ENCODE measurements at places on chromosomes 4 and X. TPM values are rescaled to one million over a fixed set of nuclear protein-coding genes. Genes with fewer than 3 reads are reported as not detected.

Gene ARMCX2
- 87.7 TPM for polyA plus RNA-seq

GRCh38 chr4:168200685-168201084 lies 108.3 kb downstream of the ANXA10 start:
- DNase-seq: no peak

Gene FGD1
- 18.4 TPM for polyA plus RNA-seq

DNA sequence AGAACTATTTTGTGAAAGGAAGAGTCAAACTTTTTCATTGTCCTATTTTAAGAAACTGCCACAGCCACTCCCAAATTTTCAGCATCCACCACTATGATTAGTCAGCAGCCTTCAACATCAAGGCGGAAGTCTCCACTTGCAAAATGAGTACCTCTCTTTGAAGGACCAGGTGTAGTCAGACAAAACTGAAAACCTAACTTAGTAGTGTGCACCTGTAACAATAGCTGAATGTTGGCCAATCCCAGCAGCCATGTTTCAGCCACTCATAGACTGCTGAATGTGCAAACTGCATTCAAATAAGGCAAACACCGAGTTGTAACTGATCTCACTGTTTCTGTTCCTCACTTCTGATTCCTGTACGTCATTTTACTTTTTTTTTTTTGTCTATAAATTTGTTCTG lies 341.1 kb downstream of the IL15 start:
- no peak for DNase-seq

DNA sequence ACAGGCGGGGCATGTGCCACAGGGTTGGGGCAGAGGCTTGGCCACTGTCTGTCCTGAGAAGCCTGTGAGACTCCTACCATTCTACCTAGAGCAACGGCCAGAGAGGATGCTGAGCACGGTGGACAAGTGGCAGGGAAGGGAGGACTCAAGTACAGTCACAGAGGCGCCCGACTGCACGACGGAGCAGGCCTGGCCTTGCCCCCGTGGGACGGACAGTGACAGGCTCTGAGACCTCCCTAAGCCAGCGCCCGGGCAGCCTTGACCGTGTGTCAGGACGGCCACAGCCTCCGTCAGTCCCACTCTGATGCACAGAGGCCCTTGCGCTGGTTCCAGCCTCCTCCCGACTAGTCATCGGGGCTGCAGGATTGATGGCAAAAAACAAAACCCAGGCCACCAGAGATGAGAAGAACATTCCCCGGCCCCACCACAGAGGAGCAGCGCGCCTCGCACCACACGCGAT lies 36.7 kb upstream of the MXD4 start:
- no peak for DNase-seq

Gene WAS
- polyA plus RNA-seq: 2.6 TPM

GRCh38 chr4:147310312-147310711 lies 170.6 kb upstream of the EDNRA start:
- DNase-seq: no peak

DNA sequence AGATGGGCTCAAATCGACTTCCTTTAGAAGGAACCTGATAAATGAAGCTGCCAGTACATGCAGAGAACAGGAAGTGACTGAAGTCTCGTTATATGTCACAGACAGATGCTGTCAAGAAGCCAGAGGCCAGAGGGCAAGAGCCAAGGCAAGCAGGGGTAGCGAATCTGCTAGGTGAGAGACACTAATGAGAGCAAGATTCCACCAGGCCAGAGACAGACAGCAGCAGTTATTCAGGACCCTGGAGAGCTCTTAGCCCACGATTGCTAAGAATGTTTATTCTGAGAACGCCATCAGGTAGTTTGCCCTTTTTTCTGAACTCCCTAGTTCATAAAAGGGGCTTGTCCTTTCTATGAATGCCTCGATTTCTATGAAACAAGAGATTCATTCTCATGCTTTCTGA lies 73.7 kb downstream of the BEND2 start:
- peak; percentile 38 for DNase-seq

DNA sequence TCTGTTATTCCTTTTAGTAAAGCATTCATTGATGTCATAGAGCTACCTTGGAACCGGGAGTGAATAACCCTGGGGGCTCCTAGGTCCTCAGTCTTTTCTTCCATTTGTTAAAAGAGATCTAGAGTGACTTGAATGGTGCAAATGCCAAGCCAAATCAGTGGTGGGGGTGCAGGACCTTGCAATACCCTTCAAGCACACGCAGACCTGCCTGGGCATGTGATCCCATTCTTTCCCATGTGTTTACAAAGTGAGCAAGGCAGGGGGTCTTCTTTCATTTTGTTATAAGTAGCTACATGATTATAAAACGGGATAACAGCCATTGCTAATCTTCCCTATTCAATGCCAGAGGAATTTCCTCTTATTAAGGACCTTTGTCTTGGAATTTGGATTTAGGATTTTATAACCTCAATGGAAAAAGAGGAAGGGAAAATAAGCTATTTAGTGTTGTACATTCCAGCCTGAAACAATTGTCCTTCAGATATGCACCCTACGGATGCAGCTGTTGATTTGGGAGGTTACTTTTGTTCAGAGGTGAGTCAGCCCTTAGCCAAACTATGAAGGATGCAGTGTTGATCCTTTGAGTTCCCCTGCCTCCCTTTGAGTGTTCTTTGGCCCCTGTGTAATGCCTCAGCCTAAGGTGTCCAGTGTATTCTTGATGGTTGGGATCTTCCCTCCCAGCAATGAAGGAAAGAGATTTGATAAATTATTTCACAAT lies 623.8 kb upstream of the HTR2C start:
- DNase-seq: no peak

Gene TMSB15C
- polyA plus RNA-seq: 19.6 TPM

- DNase-seq: no peak
Measured at GRCh38 chrX:97215186-97215585, 331.5 kb downstream of the RPA4 start.

Gene SSX2B
- polyA plus RNA-seq: not detected

GRCh38 chr4:2183394-2183793 lies 58.5 kb downstream of the HAUS3 start:
- DNase-seq: no peak

DNA sequence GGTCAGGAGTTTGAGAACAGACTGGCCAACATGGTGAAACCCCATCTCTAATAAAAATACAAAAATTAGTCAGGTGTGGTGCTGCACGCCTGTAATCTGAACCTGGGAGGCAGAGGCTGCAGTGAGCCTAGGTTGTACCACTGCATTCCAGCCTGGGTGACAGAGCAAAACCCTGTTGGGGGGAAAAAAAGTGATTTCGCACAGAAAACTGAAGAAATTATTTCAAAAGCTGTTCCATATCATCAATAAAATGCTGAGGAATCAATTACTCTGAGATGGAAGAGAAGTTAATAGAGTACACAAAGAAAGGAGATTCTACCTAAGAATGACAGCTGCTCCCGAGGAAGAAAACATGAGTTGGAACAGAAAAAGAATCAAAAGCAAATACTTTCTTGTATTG lies 95.9 kb downstream of the PDGFC start:
- DNase-seq: no peak

DNA sequence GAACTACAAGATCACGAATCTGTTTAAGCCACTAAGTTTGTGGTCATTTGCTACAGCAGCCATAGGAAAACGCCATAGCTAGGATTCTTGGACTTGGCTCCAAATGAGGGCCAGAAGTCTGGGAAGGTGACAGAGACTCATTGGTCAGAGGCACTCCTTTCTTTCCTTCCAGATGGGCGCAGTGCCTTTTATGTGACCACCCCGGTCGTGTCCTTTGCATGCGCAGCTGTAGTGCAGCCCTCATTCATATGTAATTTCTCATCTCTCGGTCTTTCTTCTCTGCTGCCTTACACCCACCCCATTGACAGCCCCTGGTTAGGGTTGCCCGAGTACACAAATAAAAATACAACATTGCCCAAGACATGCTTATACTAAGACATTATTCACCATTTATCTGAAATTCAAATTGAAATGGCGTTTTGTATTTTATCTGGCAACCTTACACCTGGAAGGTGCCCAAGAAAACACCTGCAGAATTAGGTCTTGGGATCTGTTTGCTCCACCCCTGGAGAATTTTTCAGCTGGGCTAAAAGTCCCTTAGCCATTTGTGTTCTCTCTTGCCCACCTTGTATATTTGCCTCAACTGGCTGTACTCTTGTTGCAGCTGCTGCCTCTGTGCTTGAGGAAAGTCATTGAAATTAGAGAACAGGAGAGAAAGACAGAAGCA lies 21.9 kb downstream of the CCKAR start:
- DNase-seq: no peak

- no peak for DNase-seq
Measured at GRCh38 chr4:183078634-183079033, 20.4 kb upstream of the WWC2 start.

DNA sequence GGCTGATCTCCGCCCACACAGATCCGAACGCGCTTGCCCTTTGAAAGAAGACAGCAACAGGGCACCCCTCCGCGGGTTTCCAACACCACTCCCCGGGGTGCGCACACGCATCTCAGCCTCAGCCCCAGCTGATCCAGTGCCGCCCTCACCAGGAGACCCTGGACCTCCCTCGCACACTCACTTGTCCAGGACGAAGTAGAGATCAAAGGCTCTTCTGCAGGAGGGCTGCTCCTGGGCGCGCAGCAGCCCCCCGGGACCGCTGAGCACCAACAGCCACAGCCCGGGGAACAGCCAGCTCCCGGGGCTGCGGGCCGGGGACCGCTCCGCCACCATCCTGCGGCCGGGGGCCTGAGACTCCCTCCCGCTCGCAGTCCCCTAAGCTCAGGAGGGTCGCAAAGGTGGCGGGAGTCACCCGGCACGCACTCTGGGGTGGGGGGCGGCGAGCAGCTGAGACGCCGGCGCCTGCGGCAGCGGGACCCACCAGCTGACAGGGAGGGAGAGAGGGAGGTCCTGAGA lies 743 bp downstream of the ANTXR2 start:
- DNase-seq: peak; percentile 31

DNA sequence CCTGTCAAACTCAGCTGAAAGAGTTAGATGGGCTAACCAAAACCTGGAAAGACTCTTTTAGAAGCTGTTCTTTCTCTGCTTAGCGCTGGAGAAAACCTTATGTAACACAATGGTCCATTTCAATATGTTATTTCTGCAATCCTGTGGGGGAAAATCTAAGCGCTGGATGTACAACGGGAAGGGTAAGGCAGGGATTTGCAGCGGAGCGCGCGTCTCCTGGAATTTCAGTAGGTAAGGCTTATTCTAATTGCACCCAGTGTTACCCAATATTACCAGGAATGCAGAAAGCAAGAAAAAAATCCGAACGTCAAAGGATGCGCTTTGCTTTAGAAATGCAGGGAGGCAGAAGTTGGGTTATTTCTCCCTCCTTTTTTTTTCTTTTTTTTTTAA lies 2.0 kb downstream of the HS3ST1 start:
- DNase-seq: no peak

Gene TRIM60
- polyA plus RNA-seq: not detected

GRCh38 chr4:145694929-145695328 lies 15.0 kb downstream of the C4orf51 start:
- no peak for DNase-seq

GRCh38 chr4:15500701-15501100 lies 31.0 kb downstream of the CC2D2A start:
- no peak for DNase-seq

Gene GDI1
- 126 TPM for polyA plus RNA-seq

- no peak for DNase-seq
Measured at GRCh38 chrX:105552395-105552794, 269.9 kb upstream of the NRK start.

Gene ARSH
- polyA plus RNA-seq: not detected

- DNase-seq: no peak
Measured at GRCh38 chr4:8853249-8853648, 18.4 kb downstream of the HMX1 start.

Gene DMRTC1B
- polyA plus RNA-seq: 4.9 TPM

GRCh38 chr4:129641179-129641578 lies 545.2 kb downstream of the C4orf33 start:
- DNase-seq: peak; percentile 26

- no peak for DNase-seq
Measured at GRCh38 chr4:79498282-79498681, 90.3 kb upstream of the GK2 start.

Gene NDP
- 2.1 TPM for polyA plus RNA-seq

Gene STPG2
- 0.58 TPM for polyA plus RNA-seq

Gene ABCG2
- polyA plus RNA-seq: 8.2 TPM

GRCh38 chr4:92304121-92304520 lies 355 bp downstream of the GRID2 start:
- peak; percentile 31 for DNase-seq

GRCh38 chr4:76584241-76585152 lies 149.5 kb downstream of the SHROOM3 start:
- DNase-seq: no peak

- no peak for DNase-seq
Measured at GRCh38 chr4:42280327-42281095, 116.8 kb upstream of the SHISA3 start.

GRCh38 chrX:155778844-155779553 lies 102.1 kb upstream of the VAMP7 start:
- no peak for DNase-seq

GRCh38 chrX:39176105-39176504 lies 374.8 kb downstream of the MID1IP1 start:
- DNase-seq: no peak
